KG1 (cell line): ENCODE measurements at places on chromosomes 2 and 18.

GRCh38 chr18:986051-986450 is 81.4 kb downstream of the ADCYAP1 start:
- DNase-seq, result no peak

DNA sequence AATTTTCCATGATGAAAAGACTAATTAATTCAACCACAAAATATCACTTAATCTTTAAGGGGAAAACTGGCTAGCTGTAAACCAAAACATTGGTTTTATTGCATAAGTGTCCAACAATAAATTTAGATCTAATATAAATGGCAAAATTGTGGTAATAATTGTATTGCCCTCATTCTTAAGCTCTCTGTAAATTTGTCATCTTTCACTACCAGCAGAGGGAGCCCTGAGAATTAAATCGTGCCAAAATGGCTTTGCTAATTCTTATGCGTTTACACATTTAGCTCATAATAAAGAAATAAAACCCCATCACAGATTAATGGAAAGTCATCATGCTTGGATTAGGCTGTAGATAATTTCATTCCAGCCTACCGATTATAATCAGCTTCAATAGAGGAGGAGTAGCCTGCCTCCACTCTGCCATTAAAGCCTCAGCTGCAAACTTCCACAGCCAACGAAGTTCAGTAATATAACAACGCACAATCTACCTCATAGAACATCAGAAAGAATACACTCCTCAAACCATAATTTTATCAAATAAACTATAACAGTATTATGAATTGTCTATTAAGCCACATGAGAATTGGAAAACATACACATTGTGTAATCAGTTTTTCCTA is 70.0 kb upstream of the ATP5MC3 start:
- peak; percentile 5 for DNase-seq

DNA sequence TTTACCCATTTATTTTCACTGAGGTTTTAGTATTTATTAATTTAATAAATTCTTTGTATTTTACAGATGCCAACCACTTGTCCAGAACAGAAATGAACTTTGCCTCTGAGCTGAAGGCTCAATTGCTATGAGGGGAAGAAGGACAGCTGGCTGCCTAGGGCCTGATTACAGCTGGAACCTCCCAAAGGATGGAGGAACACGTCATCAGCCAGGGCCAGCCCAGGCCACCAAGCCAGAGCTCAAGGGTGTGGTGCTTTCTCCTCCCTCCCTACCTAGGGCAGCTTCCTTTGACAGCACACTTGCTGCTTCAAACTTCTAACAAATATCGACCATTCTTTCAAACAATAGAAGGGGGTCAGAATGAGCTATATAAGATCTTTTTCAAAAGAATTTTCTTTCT is 19.7 kb upstream of the RIOK3 start:
- DNase-seq, result no peak

DNA sequence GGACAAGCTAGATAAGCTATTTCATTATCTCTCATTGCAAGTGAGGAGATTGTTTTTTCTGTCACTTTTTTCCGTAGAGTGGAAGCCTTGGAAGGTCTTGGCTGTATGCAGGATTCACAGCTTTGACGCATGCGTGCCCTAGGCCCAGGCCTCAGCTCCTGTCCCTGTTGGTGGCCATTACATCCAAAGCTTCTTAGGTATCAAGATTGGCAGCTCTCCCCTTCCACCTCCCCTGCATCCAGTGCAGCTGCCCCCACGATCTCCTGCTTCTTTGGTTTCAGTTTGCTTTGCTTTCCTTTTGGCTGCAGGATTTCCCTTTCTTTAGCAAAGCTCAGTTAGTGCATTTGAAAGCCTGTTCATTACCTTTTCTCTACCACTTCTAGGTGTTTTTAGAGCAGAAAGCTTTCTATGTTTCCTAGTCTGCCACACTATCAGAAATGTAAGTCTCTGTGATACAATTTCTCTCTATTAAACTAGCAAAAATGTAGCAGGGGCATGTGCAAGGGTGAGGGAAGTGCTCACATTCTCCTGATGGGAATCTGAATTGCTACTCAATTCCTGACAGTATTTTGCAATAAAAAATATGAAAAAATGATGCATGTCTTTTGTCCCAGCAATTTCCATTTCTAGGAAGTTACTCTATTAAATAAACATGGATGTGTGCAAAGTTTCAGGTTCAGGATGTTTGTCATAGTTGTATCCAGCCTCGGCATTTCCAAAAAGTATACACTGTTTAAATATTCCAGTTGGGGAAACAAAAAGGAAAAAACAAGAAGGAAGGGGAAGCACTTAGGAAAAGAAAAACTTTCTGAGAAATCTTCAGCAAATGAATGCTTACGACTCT is 91.2 kb downstream of the LIPG start:
- no peak for DNase-seq

- DNase-seq, result no peak
These were observed 8.3 kb upstream of the IL1R2 start for GRCh38 chr2:101983486-101983885.

GRCh38 chr2:236855176-236855865 is 230.4 kb upstream of the COPS8 start:
- DNase-seq, result no peak

DNA sequence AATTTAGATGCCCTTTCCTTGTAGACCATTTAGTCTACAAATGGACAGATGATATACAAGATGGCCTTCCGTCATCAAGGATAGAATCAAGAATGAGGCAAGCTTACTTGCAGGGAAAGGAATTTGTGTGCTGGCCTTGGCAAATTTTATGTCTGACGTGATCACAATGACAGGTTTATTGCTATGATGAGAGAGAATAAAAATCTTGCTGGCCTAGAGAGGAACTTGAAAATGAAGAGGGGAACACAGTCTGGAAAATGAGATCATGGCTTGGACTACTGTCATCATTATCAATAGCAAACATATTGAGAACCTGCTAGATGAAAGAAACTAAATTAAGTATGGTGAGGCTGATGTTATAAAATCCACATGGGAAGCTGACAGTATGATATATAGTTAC is 66.0 kb downstream of the CSRNP3 start:
- no peak for DNase-seq

- no peak for DNase-seq
These were observed 462.8 kb upstream of the SLC8A1 start for GRCh38 chr2:40914666-40915065.

DNA sequence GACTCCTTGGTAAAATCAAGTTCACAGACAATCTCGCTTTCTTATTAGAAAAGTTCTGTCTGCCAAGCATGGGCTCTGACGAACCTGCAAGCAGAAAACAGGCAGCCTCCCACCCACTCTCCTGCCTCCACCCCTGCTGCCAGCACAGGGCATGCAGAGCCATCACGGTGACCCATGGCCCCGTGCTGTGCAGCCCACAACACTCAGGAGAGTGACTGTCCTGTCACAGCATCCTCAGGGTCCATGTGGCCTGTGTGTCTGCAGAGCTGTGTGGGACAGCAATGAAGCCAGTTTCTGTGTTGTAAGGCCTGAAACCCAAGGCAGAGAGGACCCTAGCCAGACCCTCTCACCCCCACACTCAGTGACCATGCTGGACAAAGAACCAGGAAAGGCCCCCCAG is 46.2 kb downstream of the TFCP2L1 start:
- no peak for DNase-seq

GRCh38 chr2:71879509-71880184 is 268.0 kb downstream of the CYP26B1 start:
- DNase-seq, result no peak

GRCh38 chr2:132424526-132425121 is 8.0 kb downstream of the GPR39 start:
- DNase-seq, result no peak

- no peak for DNase-seq
These were observed 226.2 kb downstream of the SP3 start for GRCh38 chr2:173739006-173739405.

- DNase-seq, result no peak
These were observed 7.9 kb downstream of the TMEM198 start for GRCh38 chr2:219551441-219552381.

GRCh38 chr2:88254437-88255091 is 84.4 kb downstream of the THNSL2 start:
- no peak for DNase-seq

DNA sequence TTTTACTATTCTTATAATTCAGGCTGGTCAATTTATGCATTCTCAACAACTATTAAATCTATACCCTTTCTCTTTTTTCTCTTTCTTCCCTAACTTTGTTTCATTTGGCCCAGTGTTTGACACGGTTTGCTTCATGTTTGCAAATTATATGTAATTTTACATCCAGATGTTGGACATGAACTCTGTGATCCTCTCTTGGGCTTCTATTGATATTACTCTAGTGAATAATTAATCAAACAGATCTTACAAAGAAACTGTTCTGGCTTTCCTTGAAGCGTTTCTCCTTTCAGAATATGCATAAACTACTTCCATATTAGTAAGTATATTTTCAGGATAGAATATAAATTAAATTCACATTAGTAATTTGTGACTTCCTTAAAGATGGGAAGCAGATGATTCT is 225.1 kb upstream of the TMEFF2 start:
- DNase-seq, result no peak

- DNase-seq, result no peak
These were observed 92.2 kb upstream of the DSEL start for GRCh38 chr18:67608615-67609273.

GRCh38 chr2:14148216-14148615 is 484.3 kb upstream of the LRATD1 start:
- no peak for DNase-seq

GRCh38 chr2:101882769-101883307 is 108.9 kb upstream of the IL1R2 start:
- no peak for DNase-seq

DNA sequence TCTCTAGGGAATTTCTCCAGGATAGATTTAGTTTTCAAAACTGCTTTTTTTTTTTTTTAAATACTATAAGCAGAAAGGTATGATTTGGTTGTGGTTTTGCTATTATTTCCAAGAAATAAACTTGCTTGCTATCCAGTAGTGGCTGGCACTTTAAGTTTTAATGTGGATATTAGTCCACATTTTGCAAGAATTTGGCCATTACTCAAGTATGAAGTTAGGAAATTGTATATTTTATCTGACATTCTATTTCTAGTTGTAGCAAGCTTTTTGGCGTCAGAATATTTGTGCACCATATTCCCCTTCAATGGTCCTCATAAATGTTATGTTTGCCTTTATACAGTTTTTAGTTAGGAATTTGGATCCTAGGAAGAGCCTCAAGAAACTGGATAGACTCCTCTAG is 226.3 kb downstream of the ZNF521 start:
- DNase-seq, result no peak

GRCh38 chr2:191571163-191571769 is 106.7 kb upstream of the NABP1 start:
- no peak for DNase-seq

DNA sequence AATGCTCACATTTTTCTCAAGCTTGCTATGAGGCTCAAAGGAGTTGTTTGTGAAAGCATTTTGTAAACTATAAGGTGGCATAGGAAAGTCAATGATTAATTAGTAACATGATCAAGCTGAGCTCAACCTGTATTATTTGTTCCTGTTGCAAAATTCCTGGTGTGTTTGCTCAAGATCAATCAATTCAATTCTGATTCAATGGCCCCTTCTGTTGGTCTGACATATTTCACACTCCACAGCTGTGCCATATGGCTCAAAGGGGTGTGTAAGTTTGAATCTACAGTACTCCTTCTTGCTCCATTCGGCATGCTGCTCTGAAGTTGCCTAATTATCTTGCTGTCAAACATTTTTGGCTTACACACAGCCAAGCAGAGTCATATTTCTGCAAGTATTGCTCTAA is 341.6 kb upstream of the LRP1B start:
- no peak for DNase-seq

GRCh38 chr2:3142210-3142609 is 235.4 kb downstream of the EIPR1 start:
- DNase-seq, result no peak

DNA sequence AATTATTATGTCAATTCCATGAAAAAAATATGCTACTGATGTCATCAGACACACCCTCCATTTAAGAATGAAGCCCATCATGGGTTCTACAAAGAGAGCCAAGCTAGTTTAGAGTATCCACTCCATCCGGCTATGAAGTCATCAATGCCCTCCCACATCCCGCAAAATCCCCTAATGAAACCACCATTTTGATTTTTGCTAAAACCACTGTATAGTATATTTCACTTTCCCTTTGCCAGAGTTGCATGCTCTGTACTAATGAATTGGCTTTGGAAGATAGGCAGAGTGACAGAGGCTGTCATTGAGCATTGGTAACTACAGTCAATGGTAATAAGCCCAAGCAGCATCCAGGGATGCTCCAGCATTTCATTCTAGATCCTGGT is 118.6 kb downstream of the ANKRD44 start:
- no peak for DNase-seq

DNA sequence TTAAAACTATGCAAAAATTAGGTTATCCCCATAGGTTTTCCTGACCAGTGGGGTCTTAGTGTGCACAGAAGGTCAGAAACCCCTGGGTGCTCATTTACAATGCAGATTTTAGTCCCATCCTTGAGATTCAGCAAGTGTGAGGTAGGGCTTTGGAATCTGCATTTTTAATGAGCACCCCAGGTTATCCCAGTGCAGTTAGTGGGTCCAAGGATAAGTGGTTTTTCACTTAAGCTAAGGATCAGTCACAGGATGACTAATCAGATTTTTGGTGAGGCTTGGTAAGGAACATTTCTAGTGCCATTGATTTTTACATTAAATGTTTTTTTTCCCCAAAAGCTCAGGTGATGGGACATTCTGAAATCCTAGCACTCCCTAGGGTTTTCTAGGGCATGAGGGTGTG is 50.7 kb upstream of the MGAT5 start:
- no peak for DNase-seq

GRCh38 chr18:32968248-32968647 is 195.4 kb upstream of the KLHL14 start:
- DNase-seq, result no peak

DNA sequence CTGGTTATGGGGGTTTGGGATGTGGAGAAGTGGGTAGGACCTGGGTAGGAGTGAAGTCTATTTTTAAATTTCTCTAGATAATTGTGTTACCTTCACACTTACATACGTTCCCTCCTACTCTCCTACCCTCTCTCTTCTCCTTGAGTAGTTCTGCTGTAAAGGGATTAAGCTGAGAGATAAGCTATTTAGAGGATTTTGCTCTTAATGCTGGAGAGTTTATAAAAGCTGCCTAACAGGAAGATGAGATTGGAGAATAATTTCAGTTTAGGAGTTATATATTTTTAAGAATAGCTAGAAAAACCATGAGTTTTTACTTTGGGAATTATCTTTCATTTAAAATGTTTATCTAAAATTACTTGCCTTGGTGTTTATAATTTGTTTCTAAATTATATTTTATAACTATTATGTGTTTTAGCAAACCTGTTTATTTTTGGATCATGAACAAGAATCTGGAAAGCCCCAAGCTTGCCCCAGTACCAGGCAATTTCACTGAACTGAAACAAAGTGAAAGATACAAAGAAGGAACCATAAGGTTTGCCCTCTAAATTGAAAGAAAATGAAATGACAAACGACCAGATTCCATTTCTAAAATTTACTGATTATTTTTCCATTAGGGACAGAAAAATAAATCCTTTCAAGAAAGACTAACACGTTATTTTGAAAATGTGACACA is 101.5 kb downstream of the ZNF532 start:
- DNase-seq, result no peak

GRCh38 chr18:37176621-37176934 is 347.7 kb downstream of the KIAA1328 start:
- no peak for DNase-seq

- DNase-seq, result no peak
These were observed 48.0 kb downstream of the CDC42EP3 start for GRCh38 chr2:37623406-37623805.
